ENCODE measurements at places on chromosomes 3 and 15. TPM values are rescaled to one million over a fixed set of nuclear protein-coding genes. Genes with fewer than 3 reads are reported as not detected.
A peak's percentile ranks its signal among the peaks of the same experiment; 100 is the strongest.

Gene MESP2
- 0.19 TPM for total RNA-seq

Gene IGDCC3
- total RNA-seq = not detected

- DNase-seq = no peak
Observed at GRCh38 chr3:36911990-36912804, 32.7 kb downstream of the TRANK1 start.

GRCh38 chr3:193236599-193236998 lies 4.4 kb upstream of the PLAAT1 start:
- no peak for DNase-seq

GRCh38 chr15:83109532-83109931 lies 2.1 kb downstream of the TM6SF1 start:
- DNase-seq = no peak

DNA sequence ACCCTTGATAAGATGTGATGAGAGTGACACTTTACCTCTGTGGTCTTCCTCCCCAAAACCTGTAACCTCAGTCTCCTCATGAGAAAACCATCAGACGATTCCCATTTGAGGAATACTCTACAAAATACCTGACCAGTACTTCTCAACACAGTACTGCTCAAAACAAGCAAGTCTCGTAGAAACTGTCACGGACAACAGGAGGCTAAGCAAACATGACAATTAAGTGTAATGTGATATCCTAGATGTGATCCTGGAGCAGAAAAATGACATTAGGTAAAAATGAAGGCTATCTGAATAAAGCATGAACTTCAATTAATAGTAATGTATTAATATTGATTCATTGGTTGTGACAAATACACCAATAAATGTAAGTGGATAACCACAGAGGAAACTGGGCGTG lies 113.6 kb downstream of the CACNA2D3 start:
- no peak for DNase-seq

Gene SAMD7
- total RNA-seq = not detected

DNA sequence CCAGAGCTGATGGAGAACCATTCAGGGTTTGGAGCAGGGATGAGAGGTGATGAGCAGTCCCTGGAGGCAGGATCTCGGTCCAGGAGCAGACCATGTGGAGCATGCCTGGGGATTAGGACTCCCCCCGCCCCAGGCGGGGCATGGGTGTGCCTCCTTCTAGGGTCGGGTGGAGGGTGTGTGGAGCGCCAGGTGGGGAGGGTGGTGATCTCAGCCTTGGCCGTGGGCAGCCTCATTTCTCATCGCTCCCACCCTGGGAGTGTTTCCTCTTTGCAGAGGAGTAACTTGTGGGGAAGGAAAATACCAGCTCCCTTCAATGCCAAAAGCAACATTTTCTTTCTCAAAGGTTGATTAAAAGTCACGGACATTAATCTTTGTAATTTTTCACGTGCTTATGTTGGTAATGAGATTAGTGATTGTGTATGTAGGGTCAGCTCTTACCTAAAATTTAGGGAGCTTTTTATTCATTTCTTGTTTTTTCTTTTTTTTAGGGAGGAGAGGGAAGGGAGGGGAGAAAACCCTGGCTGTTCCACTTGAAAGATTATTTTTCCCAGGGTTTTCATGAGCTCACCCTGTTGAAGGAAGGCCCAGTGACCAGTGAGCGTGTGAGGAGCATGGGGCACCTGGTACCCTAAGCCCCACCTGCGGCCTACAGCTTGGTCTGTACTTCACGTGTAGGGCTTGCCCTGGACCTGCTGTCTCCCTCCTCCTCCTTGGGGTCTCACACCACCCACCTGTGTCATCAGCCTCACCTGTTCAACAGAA lies 11.0 kb downstream of the FBLN2 start:
- DNase-seq = no peak

GRCh38 chr3:178406206-178406605 lies 130.0 kb upstream of the KCNMB2 start:
- no peak for DNase-seq

- DNase-seq = no peak
Observed at GRCh38 chr3:177322881-177323280, 125.6 kb upstream of the TBL1XR1 start.

Gene GCSAM
- not detected for total RNA-seq

Gene SLC12A8
- total RNA-seq = 0.51 TPM

Gene P2RY12
- 0.13 TPM for total RNA-seq

Gene PPARG
- 7.8 TPM for total RNA-seq

Gene EXD1
- not detected for total RNA-seq

GRCh38 chr15:49982584-49982983 lies 136.4 kb downstream of the ATP8B4 start:
- DNase-seq = no peak

Gene HEG1
- 151 TPM for total RNA-seq

- DNase-seq = peak; percentile 33
Observed at GRCh38 chr3:51388286-51389029, 2.6 kb upstream of the RBM15B start.

Gene GOLGA8G
- total RNA-seq = not detected

DNA sequence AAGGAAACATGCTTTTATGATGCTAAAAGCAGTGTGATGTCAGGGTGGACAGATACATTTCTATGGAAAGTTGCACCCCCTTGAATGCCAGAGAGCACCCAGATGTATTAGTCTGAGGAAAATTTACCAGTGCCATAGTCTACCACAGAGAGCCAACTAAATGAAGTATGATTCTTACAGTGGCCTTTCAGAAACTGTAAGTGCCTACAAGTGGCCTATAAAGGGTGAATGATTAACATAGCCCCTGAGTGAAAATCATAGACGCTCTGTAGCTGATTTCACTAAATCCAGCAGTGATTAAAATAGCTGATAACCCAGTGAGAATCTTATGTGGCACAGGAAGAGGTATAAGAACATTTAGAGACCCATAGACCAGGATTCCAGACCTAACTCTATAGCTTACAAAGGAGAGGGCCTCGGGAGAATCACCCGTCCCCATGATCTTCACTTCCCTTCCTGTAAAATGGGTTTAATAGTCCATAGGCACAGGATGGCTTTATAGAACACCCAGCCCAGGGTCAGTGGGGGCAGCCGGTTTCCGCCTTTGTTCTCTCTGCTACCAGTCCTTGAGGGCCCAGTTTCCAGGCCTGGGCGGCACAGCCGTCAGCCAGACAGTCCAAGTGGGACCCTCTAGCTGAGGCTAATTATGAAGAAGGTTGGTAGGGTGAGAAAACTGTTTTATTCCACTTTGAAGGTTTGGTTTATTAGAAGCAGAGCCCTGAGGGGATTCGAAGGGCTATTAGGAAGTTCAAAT lies 35.5 kb upstream of the CACNA2D3 start:
- no peak for DNase-seq

GRCh38 chr3:174862666-174863065 lies 3.5 kb downstream of the NAALADL2 start:
- no peak for DNase-seq

GRCh38 chr3:125212509-125213363 lies at the start of gene SLC12A8:
Gene SLC12A8, minus strand, starts transcription at chr3:125212748. Its CDS starts 1,399 bp downstream, at chr3:125211349.
- no peak for DNase-seq

DNA sequence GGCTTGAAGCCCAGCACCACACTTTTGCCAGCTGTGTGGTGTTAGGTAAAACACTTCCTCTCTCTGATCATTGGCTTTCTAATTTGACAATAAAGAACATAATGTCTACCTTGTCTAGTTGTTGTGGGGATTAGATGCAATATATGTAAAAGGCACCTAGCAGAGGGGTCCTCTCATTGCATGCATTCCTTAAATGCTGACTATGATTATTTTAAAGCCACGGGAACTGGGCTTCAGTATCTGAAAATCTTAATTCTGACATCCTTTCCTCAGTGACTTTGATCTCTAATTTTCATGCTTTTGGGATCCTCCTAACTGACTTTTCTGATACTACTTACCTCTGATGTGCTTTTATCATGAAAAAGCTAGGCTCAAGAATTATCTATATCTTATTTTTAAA lies 596.3 kb downstream of the TAFA4 start:
- DNase-seq = no peak

Gene MKRN3
- 0.32 TPM for total RNA-seq

- DNase-seq = no peak
Observed at GRCh38 chr3:11610044-11610671, 33.6 kb downstream of the VGLL4 start.

DNA sequence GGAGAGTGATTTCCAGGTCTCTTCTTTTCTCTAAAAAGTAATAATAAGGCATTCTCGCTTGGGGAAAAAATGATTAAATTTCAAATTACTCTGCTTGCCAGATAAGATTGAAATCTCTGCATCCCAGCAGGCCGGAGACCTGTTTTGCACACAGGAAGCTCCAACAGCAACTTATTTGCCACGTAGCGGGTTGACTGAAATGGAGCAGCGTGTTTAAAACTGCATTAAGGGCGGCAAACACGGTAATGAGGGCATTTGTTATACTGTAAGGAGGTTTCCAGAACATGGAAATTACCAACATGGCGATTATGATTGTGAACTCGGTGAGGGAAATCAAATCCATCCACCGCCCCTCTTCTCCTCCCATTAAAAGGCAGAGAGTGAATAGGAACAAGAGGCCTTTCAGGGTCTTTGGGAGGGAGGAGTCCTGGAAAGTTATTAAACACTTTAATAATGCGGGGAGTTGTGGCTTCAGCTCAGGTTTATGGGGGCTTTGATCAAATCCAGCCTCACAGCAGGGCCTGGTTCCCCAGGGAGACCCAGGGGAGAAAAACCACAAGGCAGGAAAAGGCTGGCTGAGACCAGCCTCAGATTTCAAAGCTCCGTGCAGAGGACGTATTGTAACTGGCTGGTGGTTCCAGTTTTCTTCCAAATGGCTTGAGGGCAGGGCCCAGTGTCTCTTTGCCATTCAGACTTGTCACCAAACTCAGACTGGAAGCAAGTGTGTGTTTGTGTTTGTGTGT lies 242.3 kb downstream of the TLE3 start:
- DNase-seq = no peak

Gene CLEC3B
- 77.1 TPM for total RNA-seq

DNA sequence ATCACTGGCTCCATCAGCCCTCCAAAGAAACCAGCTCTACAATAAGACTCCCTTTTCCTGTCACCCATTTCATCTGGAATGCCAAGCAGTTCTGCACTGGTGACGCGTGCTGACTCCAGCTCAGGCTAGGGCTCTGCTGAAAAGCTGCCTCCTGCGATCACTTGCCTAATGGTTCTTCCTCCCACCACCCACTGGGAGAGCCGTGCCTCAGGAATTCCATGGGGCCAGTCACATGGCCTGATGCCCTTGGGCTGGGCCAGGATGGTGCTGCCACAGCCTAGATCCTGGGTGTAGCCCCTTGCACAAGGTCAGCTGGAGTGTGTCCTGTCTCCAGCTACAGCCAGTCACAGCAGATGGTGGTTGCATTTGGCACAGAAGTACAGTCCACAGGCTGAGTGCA lies 98.9 kb downstream of the DNAJB8 start:
- no peak for DNase-seq

Gene CCNB2
- total RNA-seq = 0.40 TPM

GRCh38 chr3:192645437-192645836 lies 81.9 kb downstream of the FGF12 start:
- no peak for DNase-seq

DNA sequence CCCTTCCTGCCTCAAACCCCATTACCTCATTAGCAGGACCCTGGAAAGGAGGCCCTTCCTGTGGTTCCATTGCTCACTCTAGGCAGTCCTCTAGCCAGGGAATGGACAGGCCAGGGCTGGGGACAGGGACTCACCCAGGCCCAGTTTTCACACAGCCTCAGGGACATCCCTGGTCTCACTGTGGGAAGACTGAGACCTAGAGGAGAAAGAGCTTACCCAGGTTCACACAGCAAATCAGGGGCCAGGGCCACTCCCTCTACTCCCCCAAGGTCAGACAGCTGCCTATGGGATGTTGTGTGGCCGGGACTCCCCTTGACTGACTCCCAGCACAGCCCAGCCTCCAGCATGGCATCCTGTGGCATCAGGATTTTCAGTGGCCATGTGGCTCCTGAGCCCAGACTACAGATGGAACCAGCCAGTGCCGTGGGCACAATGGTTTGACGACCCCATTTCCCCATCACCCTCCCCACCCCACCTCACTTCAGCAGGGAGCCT lies 49.3 kb downstream of the ADAMTS7 start:
- peak; percentile 44 for DNase-seq

Gene ST8SIA2
- 10.1 TPM for total RNA-seq

GRCh38 chr15:41060505-41060904 lies 55.6 kb downstream of the INO80 start:
- no peak for DNase-seq

GRCh38 chr15:100863796-100864267 lies 15.8 kb upstream of the ALDH1A3 start:
- peak; percentile 77 for DNase-seq

- no peak for DNase-seq
Observed at GRCh38 chr15:67415181-67415580, 105.8 kb upstream of the C15orf61 start.

Gene CPEB1
- total RNA-seq = 3.1 TPM

DNA sequence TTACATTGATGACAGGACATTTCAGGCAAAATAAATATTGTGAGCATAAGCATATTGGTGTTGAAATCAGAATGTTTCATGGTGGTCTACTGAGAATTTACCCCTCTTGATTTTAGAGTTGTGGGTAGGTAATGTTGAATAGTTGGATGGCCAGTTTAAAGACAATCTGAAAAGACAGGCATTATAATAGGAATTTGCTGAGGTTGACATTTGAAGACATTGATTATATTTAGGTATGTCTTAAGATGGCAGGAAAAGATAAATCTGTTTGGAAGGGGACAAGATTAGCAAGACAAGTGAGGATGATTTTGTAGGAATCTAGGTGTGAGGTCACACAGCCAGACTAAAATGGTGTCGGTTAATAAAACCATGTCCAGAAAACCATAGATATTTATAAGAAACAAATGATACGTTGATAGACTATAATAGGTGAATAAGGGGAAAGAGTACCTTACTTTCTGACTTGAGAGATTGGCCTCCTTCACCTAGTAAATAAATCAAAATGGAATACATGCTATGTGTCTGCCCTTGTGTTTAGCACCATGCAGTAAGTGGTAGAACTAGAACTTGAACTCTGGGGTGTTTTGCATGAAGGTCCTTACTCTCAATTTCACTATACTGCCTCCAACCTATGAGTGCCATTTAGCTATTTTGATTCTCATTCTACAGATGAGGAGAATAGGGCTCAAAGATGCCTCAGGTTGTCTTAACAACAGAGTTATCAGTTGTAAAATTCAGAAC lies 57.9 kb downstream of the ALCAM start:
- DNase-seq = no peak

DNA sequence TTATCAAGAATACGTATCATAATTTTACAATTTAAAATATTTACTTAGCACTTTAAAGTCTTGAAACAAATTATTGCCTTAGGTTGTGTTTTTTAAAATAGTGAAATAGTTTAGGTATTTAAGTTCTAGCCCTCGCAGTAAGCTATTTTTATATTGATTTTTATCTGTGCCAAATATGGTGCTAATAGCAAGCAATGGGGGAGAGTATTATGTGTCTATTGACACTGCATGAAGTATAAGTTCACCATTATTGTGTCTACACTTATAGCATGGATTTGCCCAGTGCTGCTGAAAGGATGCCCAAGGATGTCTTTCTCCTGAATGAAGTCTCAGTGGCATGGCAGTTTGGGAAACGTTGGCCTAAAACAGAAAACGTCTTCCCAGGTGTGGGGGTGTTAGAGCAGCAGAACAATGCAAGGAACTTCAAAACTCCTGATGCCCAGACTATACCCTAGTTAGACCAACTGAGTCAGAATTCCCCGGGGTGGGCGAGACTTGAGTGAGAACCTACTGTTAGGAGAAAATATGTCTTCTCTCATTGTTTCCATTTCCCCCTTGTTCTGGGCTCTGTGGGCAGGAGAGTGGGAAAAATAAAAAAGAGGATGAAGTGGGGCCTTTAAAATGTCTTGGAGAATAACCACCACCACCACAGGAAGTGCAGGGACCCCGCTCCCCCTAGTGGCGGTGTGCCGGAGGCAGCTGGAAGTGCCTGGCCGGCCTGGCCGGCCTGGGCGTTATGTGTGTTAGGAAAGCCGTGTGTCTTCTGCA lies 104.2 kb upstream of the SLC7A14 start:
- no peak for DNase-seq

- no peak for DNase-seq
Observed at GRCh38 chr3:53938645-53939044, 47.0 kb upstream of the SELENOK start.

All from cardiac septum (tissue), 1 donor.